ENCODE measurements at places on chromosomes 2 and 18.
A peak's percentile ranks its signal among the peaks of the same experiment; 100 is the strongest.

DNA sequence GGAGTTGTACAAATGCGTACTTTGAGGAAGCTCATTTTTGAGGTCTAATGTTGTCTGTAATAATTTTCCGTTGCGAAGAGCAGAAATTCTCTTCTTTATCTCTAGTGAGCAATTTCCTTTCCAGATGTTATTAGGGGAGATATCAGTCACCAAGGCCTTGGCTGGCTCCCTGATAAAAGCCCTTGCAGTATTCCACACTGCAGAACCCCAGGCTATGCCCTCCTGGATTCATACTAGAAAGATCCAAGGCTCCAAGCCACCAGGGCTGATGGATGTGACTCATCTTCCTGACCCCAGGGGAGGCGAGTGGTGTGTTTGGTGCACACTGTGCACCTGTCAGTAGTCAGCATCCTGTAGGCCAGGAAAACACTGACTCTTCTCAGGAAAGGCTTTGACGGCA lies 34.7 kb downstream of the INO80C start:
- DNase-seq, result no peak

DNA sequence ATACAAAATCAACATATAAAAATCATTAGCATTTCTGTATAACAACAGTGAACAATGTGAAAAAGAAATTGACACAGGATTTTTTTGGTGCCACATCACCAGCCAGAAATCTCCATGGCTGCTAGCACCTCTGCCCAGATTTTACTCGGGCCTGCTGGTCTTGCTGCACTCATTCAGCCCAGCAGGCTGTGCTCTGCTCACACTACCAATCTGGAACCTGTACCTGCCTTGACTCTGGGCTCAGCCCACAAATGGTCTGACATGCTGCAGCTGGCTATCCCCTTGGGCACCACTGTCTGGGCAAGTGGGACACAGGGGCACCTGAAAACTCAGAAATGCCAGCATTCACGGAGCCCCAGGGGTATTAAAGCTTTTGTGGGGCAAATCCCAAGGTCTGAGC lies 392.5 kb upstream of the NRXN1 start:
- DNase-seq, result no peak

GRCh38 chr18:60831971-60832370 lies 459.4 kb upstream of the MC4R start:
- DNase-seq, result no peak

GRCh38 chr2:184890311-184890710 lies 292.0 kb downstream of the ZNF804A start:
- no peak for DNase-seq

DNA sequence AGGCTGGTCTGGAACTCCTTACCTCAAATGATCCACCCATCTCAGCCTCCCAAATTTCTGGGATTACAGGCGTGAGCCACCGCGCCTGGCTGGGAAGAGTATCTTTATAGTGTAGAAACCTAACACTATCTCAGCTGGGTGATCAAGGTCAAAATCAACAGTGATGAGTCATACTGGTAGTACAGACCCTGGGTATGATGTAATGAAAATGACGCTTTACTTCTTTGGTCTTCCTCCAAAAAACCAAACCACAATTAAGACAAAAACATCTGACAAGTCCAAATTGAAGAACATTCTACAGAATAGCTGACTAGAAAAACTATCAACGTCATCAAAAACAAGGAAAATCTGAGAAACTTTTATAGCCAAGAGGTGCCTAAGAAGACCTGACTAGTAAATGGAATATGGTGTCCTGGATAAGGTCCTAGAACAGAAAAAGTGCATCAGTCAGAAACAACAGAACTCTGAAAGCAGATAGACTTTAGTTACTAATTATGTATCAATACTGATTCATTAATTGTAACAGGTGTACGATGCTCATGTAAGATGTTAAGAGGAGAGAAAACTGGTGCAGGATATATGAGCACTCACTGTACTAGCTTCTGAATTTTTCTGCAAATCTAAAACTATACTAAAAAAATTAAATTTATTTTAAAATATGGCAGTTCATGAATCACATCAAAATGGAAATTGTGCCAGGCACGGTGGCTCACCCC lies 25.4 kb downstream of the PDCL3 start:
- DNase-seq, result peak; percentile 12

DNA sequence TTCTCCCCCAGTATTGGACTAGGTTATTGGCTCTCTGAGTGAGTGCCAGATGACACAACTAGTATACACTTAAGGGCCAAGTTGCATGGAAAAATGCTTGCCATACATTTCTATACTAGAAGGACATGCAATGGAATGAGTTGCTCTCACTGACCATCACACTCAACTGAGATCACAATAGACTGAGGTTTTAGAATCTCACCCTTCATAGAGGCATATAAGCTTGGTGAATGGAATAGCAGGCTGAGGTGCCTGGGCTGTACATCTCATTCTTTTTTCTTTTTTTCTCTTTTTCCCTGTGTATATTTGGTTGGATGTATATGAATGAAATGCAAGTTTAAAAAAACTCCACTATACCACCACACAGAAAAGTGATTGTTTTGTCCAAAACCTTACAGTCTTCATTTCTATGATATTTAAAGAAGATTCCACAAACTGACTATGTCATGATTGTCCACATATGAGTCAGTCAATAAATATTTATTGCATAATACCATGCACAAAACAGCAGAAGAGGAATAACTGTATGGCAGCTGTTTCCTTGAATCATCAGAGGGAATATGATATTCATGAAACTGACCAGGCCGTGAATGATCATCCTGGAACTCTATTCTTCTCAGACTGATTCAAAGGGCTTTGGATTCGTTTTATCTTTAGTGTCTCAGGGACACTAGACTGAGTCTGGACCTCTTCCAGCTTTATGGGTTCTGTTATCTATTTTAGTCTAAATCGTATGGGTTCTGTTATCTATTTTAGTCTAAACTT lies 122.6 kb upstream of the STK17B start:
- no peak for DNase-seq

GRCh38 chr2:73175663-73176204 lies 26.6 kb upstream of the NOTO start:
- DNase-seq, result peak; percentile 75

- DNase-seq, result no peak
These were observed 248.7 kb upstream of the TNP1 start for GRCh38 chr2:217108575-217109027.

GRCh38 chr2:213021971-213022899 lies 129.2 kb downstream of the IKZF2 start:
- peak; percentile 9 for DNase-seq

GRCh38 chr2:158042245-158042644 lies 59.4 kb upstream of the UPP2 start:
- DNase-seq, result no peak

DNA sequence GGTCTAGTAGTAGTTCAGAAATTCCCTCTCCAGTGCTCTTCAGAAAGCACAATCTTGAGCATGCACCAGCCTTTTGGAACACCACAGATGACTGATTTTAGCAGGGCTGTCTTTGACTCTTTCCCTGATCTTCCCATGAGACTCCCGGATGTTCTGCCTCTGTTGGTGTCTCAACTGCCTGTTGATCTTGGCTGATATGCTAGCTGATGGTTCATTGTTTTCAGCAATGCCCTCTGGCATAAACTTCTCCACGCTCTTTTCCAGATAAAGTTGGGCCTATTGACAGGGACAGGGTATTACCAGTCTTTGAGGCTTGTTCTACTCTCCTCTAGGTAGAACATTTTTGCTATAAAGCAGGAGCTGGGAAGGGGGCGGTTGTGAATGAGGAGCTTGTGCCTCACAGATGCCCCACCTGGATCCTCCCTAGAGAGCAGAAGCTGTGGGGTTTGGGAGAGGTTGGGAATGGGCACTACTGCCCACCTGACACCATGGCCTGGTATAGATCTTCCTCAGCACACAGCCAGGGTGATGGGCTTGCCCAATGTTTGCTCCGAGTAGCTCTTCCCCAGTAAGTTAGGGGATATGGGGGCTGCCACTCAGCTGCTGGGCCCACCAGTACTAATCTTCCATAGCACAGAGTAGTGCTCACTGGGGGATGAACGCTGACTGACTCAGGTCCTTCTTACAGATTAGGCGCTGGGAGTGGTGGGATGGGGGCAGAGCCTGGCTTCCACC lies 111.3 kb downstream of the PTGR3 start:
- DNase-seq, result no peak

- DNase-seq, result no peak
These were observed 7.1 kb downstream of the PPP1R1C start for GRCh38 chr2:181992776-181993175.

DNA sequence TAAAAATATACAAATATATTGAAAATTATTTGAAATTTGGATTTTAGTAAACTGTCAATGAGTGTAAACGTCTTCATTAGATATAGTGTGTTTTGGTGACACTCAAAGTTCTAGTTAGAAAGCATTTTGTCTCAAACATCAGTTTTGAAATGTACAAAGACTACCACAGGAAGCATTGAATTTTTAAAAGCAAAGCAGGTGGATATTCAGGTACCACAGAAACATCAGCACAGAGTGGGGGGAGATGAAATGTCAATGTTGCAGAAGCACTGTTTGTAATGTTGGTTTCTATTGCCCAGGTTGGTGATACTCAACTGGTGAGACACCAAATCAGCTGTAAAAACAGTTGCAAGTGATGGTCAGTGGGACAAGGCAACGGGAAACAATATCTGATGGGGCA lies 136.5 kb upstream of the ITGA4 start:
- DNase-seq, result no peak

DNA sequence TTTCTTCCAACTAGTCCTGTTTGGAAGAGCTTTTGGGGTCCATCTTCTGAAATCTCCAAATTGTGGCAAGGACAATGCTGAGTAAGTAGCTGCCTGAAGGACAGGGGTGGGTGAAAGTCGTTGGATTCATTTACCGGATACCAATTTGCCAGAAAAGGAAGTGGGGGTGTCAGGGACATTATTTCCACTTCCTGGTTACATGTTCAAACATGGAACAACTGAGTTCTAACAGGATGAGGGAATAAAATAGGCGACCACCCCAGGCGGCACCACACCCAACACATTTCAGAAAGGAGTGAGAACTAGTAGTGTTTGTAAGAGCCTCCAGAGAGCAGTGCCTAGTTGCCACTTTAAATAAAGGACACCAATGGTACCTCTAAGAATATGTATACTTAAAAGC lies 158.6 kb upstream of the SERTAD2 start:
- no peak for DNase-seq

- no peak for DNase-seq
These were observed 88.1 kb downstream of the MCFD2 start for GRCh38 chr2:46827274-46828134.

- DNase-seq, result no peak
These were observed 207.1 kb downstream of the FIGN start for GRCh38 chr2:163528640-163529217.

GRCh38 chr2:83817511-83817910 lies 641.6 kb downstream of the SUCLG1 start:
- no peak for DNase-seq

DNA sequence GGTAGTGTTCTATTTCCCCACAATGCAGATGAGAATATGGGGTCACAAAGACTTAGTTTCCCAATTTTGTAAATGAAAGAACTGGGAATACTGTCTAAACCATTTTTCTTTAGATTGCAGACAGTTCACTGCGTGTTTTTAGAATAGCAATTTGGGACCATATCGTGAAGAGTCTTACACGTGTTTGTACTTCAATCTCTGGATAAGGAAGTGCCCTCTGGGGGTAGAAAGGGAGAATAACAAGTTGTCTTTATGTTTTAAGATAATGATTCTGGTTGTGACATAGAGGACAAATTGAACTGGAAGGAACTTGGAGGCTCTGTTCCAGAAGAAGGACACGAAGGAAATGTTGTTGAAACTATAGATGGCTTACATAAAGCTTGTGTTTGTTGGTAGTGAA lies 457.7 kb downstream of the CBLN2 start:
- no peak for DNase-seq

DNA sequence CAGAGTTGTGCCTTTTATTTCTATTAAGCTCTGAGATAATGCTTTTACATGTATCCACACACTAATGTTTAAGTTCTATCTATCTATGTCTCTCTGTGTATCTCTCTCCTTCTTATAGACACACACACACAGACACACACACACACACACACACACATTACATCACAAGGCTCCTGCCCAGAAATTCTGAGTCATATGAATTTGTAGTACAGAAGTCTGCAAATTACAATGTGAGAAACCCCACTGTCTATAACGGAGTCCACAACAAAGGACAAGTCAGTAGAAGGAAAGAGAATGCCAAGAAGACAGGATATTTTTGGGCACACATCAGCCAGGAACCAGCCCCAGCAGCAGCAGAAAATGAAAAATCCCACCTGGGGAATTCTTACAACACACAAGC lies 142.4 kb downstream of the EN1 start:
- DNase-seq, result no peak

DNA sequence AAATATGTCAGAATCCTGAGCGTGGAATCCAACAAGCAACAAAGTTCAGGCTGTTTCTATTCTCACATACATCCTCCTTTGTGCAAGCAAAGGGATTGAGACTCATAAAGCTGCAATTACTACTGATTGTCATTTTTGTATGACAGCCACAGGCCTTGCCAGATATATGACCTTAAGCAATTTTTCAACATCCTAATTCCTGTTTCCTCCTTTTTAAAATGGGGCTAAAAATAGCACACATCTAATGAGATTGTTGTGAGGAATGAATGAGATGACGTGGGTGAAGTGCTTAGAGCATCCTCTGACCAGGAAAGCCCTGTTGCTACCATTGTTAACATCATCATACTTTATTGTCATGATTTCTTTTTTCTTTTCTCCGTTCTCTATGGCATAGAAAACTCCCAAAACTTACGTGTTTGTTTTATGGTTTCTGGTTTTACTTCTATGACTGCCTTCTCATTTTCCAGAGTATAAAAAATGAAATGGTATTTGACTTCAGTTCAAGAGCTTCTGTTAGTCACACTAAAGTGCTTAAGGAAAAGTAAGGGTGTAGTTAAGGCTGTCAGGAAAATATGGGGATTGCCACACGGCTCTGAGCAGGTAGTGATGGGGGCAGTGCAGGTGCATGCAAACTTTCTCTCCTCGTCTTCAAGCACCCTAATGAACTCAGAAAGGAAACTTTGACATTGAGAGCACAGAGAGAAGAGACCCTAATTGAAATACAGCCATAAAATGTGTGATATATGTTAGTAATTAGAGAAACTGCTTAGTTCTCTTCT lies 590.6 kb upstream of the NETO1 start:
- no peak for DNase-seq

- no peak for DNase-seq
These were observed 51.0 kb upstream of the ID2 start for GRCh38 chr2:8630676-8631464.

- no peak for DNase-seq
These were observed 47.6 kb upstream of the FAM124B start for GRCh38 chr2:224449212-224450147.

GRCh38 chr2:218802386-218802994 lies 20.5 kb downstream of the CYP27A1 start:
- no peak for DNase-seq

DNA sequence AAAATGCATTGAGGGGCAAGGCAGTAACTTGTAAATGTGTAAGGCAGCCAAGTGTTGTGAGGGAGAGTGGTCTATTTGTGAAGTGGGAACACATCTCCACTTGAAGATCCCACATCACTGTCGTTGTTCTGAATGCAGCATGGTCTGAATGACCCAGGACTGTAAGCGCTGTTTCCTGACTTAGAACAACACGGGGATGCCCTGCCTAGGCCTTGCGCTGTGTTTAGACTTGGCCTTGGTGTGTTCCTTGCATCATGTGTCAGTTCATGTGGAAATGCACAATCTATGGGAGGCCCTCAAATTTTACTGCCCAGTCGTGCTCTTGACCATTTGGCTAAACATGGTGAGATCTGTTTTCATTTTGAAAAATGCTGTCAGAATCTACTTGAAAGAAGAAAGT lies 205.1 kb downstream of the SOX11 start:
- no peak for DNase-seq

- DNase-seq, result no peak
These were observed 15.0 kb downstream of the RNF149 start for GRCh38 chr2:101293544-101293943.

- DNase-seq, result peak; percentile 75
These were observed 573 bp downstream of the KDSR start for GRCh38 chr18:63366213-63367052.

Measured in activated naive CD4-positive, alpha-beta T cell treated with Interleukin-2 at 50 U/mL for 16 hours (primary cell).